Activated T-cell treated with anti-CD3 and anti-CD28 coated beads for 48 hours (primary cell): ENCODE measurements at places on chromosomes 7 and 10.

DNA sequence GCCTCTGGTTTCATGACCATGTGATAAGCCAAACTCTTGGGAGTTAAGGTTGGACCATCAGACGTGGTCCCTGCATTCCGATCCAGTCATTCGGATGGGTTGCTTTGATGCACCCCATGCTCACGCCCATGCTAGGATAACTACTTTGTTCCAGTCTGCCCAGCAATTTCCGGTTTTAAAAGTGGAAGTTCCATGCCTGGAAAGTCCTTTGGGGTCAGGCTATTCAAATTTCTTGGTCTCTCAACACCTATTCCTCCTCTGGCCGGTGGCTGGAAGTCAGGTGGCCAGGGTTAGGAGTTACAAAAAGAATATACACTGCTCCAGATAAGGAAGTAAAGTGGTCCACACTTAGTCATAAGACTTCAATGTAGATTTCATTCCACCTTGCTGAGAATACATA, 37.7 kb upstream of the HABP2 start:
- DNase-seq, result no peak

- no peak for DNase-seq
Observed at GRCh38 chr10:49167425-49168170, 20.6 kb downstream of the TMEM273 start.

DNA sequence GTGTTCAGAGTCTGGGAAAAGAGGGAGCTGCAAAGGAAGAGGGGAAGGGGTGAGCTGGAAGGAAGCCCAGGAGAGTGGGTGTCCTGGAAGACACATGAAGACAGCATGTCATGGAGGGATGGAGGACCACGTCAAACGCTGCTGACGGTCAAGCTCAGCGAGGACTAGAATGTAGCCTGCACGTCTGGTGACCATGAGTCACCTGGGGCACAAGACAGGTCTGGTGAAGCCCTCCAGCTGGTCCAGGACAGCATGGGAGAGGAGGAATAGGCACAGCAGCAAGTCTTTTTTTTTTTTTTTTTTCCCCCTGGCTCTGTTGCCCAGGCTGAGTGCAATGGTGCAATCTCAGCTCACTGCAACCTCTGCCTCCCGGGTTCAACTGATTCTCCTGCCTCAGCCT, 19.6 kb upstream of the AMZ1 start:
- no peak for DNase-seq

- no peak for DNase-seq
Observed at GRCh38 chr7:24962418-24962962, 17.5 kb downstream of the OSBPL3 start.

DNA sequence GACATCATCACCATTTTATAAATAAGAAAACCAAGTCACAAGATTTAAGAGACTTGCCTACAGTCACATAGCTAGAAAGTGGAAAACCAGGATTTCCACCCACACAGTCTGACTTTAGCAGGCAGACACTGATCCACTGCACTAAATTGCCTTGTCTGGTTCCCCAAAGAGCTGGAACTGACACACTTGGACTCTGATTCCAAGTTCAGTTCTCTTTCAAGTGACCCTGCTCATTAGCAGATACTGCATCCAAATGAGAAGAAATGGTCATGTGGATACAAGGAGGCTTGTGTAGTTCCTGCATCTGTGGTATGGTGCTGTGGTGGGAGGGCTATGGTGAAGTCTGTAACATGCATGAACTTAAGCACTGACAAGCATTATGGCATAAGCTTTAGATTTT, 180.1 kb upstream of the MKLN1 start:
- DNase-seq, result no peak

GRCh38 chr10:79229071-79229541, 118.2 kb upstream of the PPIF start:
- no peak for DNase-seq

- no peak for DNase-seq
Observed at GRCh38 chr7:18288322-18289037, 207.1 kb upstream of the HDAC9 start.

GRCh38 chr10:23442936-23443335, 4.1 kb downstream of the OTUD1 start:
- DNase-seq, result no peak

DNA sequence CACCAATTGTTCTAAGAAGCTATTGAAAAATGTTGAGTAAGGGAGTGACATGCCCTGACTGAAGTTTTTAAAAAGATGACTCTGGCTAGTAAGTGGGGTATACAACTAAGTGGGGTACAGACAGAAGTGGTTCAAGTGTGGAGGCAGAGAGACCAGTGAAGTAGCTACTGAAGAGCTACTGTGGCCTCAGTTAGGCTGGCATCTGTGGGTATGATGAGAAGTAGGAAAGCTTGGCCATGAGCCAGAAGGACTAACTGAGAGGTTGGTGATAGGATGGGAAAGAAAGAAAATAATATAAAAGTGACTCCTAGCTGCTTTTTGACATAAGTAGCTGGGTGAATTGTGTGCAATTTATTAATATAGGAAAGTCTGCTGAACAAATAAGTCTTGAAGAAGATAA, 176.6 kb downstream of the SEMA3D start:
- DNase-seq, result no peak

DNA sequence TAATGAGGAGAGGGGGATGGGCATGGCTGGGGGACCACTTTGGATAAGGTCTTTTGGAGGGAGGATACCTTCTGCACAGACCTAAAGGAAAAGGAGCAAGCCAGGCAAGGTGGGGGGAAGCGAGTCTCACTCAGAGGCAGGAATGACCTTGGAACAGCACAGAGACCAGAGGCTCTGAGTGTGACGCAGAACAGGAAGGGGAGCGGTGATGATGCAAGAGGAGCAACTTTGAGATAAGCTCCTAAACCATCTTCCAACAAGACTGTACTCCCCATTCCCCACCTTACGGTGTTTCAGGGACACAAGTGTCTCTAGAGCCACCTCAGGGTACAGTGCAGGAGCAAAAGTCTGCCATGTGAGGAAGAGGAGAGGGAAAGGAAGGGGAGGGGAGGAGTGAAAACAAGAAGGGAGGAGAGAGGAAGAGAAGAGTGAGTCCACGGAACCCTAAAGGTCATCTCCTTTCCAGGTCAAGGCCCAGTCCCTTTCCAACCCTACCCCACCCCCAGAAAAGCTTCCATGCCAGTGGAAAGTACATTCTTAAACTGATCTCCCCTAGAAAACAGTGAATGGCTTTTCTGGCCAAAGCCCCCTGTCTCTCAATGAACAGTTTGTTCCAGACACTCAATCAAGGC, 54.1 kb downstream of the JAZF1 start:
- no peak for DNase-seq

GRCh38 chr7:26549281-26549944, 257.8 kb downstream of the SNX10 start:
- no peak for DNase-seq

DNA sequence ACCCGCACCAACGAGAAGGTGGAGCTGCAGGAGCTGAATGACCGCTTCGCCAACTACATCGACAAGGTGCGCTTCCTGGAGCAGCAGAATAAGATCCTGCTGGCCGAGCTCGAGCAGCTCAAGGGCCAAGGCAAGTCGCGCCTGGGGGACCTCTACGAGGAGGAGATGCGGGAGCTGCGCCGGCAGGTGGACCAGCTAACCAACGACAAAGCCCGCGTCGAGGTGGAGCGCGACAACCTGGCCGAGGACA, 1.6 kb downstream of the VIM start:
- DNase-seq, result no peak

- no peak for DNase-seq
Observed at GRCh38 chr10:34858003-34858402, 42.9 kb upstream of the PARD3 start.

DNA sequence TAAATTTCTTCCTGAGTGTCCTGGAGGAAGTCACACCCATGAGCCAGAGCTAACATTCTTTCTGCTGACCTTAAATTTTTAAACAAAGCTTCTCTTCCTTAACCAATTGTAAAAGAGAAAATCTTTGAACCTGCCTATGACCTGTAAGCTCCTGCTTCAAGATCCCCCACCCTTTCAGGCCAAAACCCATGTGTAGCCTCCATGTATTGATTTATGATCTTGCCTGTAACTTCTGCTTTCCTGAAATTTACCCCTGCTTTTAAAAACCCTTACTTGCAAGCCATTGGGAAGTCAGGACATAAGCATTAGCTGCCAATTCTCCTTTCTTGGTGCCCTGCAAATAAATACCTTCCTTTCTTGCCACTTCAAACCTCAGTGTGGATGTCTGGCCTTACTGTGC, 68.5 kb upstream of the HECTD2 start:
- DNase-seq, result no peak

DNA sequence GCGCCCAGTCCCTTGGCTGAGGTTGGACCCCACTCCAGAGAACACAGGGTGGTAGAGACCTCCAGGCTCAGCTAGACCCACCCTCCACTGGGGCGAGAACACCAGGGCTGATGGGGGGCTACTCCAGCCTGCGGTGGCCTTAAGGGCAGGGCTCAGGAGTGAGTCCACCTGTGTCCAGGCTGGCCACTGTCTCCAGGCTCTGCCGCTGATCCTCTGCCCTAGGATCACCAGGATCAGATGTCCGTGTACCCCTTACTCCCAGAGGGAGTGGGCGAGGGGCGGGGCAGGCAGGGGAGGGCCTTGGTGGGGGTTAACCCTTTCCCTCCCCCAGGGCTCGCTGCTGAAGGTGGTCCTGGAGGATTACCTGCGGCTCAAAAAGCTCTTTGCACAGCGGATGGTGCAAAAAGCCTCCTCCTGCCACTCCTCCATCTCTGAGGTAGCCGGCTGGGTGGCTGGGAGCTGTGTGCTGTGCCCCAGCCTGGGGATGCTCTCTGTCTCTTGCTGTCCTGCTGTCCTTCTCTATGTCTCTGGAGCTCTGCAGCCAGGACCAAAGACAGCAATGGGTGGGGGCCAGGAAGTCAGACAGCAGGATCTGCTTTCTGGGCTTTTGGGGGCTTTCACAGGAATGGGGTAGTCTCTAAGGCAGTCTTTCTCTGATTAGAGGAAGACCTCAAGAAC, 38.0 kb downstream of the PSAP start:
- no peak for DNase-seq

DNA sequence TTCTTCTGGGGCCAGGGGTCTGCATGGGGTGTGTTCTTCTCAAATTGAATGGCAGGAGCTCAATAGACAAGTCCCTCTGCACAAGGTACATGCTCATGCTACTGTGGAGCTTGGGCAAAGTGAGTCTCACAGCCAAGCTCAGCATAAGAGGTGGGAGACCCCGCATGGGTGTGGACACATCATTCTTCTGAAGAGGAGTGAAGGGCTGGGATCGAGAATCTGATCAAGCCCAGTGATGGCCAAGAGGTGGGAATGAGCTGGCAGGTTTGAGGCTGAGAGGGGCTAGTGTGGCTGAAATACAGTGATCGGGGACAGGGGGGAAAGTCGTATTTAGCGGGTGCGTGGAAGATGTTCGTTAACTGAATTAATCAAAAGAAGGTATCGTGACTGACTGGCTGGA, 32.6 kb downstream of the CDH23 start:
- DNase-seq, result no peak

- no peak for DNase-seq
Observed at GRCh38 chr10:101997803-101998202, 58.2 kb downstream of the ARMH3 start.

GRCh38 chr10:91198781-91199180, 21.7 kb upstream of the PCGF5 start:
- DNase-seq, result no peak

DNA sequence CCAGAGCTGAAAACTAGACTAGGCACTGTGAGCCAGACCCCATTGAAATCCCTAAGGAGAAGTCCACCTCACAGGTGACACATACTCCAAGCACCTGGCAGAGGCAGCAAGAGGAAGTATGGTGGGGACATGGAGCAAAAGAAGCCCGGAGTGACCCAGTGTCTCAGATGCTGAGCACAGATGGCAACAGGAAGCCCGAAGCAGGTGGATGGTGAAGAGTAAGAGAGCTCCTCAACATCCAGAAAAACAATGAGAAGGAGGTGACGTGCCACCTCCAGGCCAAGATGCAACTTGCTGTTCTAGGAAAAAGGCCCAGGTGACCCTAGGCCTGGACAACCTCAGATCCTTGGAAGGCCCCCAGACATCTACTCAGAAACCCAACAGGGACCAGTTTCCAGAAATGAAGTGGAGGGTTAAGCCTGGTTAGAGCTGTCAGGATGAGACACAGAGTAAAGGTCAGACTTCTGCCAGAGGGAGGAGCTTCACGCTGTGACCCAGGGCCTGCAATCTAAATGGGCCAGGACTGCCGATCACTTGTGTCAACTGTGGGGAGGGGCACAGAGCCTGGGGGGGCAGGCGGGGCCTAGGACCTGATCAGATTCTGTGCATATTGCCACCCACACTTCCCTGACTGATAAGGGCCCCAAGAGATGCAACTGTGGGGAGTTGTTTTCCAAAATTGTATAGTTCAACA, 2.4 kb upstream of the COBL start:
- no peak for DNase-seq

GRCh38 chr10:85152496-85152895, 824.1 kb downstream of the CCSER2 start:
- no peak for DNase-seq

DNA sequence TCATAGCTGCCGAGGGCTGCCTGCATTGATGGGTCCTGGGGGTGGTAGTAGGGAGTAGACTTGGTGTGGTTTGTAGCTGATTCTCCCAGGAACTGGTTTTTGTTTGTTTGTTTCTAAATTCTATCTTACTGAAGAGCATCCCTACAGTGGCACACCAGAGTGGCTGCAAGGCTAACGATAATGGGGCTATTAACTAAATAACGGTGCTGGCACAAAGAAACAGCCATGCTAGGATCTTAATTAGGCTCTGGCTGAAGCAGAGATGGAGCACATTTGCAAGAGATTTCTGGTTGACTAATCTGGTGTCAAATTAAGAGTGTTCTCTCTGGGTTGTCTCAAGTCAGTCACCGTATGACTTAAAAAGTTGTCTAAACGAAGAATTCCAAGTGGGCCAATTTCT, 590.0 kb downstream of the NRG3 start:
- no peak for DNase-seq
